ENCODE measurements at places on chromosomes 3 and 15.

DNA sequence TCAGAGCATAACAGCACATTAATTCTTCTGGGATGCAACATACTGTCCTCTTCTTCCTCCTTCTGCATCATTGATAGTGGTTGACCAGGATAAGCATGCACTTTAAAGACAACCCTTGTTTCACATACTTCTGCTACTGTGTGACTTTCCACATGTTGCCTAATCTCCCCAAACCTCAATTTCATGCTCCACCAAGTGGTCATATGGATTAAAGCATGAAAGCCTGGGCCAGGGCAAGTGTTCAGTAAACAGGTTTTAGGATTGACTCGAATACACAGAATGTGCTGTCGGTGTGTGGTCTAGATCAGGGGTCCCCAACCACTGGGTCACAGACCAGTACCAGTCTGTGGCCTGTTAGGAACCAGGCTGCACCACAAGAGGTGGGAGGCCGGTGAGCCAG is 22.5 kb upstream of the BFSP2 start:
- no peak for DNase-seq

- no peak for DNase-seq
Measured at GRCh38 chr15:39052323-39052705, 487.7 kb upstream of the RASGRP1 start.

DNA sequence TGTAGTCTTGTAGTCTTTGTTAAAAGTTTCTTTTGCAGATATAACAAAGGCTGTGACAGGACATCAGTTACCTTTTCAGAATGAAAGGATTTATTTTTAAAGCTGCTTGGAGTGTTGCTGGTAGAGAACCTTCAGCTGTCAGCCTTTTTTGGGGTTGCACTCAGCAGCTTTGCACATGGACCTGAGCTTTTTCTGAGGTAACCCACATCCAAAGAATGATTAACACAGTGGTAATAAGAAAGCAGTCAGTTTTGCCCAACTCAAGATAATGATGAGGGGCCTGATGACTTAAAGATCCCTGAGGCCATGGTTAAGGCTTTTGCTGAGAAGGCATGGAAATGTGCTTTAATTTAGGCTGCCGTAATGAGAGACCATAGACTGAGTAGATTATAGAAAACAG is 1042.7 kb downstream of the PLOD2 start:
- DNase-seq, result no peak

- DNase-seq, result peak; percentile 38
Measured at GRCh38 chr3:23740517-23740965, 65.2 kb upstream of the UBE2E1 start.

GRCh38 chr3:193816656-193817311 is 223.8 kb downstream of the OPA1 start:
- DNase-seq, result no peak

GRCh38 chr3:38507120-38507519 is 11.0 kb downstream of the EXOG start:
- DNase-seq, result no peak

DNA sequence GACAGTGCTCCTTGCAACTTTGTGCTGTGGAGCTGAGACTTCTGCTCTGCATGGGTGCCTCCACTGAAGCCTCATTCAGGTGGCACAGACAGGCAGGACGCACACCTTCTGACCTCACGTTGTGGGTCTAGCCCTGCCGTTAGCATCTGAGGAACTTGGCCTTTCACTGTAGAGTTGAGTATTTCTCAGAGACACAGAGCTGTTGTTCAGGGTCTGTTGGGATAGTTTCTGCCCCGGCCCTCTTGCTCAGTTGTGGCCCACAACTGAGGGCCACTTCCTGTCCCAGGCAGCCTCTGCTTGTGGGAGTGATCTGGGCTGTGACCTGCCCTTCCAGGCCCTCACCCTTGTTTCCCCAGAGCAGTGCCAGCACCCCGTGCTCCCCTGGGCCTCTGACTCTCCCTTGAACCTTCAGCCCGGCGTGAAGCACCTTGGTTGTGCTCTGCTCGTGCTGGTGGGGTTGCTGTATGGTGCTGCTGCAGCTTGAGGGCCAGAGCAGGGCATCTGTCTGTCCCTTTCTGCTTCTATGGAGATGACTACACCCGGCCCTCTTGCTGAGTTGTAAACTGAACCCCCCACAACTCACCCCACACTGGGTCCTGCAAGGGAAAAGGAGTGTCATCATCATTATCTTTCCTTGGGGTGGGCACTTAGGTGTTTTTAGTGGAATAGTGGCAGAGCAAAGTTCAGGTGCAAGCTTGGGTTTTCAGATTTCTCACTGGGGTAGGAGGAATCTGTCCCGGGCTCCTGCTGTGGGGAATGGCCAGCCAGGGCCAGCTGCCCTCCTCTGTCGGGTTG is 11.7 kb downstream of the BAHD1 start:
- DNase-seq, result no peak

DNA sequence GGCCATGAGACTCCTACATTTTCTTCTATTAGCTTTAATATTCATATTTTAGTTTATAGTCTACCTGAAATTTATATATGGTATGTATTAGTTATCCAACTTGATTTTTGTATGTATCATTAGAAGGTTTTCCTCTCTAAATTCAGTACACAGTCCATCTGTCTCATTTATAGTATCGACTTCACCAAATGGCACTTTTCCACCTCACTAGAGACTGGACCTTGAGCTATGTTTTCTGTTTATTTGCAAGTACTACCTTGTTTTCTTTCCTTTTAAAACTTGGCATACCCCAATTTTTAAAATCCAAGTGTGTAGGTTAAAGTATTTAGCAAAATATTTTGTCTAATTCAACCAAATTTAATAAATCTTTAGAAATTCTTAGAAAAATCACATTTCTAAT is 1137.5 kb downstream of the NSUN3 start:
- no peak for DNase-seq

- DNase-seq, result no peak
Measured at GRCh38 chr3:194592798-194593752, 40.1 kb downstream of the TMEM44 start.

DNA sequence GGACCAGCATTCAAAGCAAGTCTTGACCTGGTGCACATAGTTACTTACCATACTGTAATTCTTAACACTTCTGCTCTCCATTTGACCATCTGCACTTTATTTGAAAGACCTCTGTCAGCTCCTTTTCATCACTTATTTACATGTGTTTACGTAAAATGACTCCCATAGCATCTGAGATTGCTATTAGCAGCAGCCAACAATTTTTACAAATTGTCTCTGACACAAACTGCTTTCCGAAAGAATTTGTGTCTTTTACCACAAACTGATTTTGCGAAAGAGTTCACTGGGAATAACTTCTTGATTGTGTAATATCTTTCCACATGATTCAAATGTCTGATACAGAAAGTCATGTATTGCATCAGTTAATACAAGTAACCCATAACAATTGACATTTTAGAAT is 144.1 kb upstream of the PEX5L start:
- no peak for DNase-seq

DNA sequence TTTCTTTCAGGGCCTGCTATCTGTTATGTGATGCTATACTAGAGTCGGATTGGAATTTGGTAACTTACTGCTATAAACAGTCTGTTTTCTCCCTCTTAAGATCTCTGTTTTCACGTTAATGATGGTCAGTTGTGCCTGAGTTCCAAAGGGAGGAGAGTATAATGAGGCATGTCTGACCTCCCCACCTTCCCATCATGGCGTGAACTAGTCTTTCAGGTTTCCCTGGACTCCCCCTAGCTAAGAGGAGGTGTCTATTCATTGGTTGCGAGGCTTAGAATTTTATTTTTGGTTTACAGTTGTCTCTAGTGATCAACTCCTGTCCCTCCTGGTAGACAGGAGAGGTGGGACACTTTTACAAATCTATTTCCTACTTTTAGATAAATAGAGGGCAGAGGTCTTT is 27.8 kb upstream of the PXYLP1 start:
- DNase-seq, result no peak

DNA sequence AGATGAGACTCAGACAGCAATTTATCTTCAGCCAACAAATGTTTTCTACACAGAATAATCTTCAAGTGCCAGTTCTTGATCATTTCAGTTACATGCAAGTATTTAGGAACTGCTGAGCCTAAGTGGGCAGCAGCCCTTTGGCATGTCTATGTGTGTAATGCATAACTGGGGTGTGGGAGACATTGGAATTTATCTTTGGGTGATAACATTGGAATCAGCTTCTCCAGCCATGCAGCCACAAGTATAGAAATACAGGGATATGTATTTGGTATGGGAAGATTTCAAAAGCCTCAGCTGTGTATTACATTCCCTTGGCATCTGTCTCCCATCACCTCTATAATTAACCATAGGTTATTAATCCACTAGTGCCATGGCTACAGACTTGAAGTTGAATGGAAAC is 63.4 kb upstream of the FOXP1 start:
- no peak for DNase-seq

DNA sequence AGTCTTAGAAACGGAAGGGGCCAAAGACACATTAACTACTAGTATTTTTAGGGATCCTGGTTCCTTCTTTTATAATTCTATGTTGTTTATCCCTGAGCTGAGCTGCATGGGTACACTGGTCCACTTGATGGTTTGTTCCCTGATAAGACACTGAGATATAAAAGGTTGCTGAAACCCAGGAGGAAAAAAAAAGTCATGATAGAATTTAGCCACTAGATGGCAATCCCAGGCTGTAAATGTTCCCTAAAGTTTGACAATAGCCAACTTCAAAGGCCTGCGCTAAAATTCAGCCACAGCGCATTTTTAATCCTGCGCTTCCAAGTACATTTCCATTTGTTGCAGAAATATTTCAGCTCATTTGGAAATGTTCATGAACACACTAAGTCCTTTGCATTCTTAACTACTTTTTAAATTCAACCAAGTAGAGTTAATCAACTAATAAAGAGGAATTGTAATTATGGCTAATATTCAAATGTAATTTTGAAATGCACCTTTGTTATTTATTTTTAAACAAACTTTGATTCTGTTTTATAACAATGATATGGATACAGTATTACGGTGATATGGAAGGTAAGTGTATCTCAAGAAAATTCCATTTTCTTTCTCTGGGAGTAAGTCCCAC is 249.3 kb upstream of the FEZF2 start:
- DNase-seq, result no peak

DNA sequence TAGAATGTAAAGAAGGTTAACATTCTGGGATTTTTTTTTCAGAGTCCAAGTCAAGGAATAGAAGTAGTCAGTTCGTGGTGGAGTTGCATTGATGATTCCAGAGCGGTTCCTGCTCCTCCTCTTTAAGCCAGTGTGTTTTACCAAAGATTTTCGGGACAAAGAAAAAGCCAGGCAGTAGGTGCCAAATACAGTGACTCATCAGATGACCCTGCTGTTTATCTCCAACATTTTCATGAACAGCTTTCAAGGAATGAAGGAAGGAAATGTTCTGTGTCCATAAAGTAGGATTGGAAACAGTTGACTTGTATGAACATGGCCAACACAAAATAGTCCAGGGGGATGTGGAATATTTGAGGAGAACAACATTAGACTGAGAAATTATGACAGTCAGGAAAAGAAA is 142.4 kb upstream of the TMC3 start:
- no peak for DNase-seq

DNA sequence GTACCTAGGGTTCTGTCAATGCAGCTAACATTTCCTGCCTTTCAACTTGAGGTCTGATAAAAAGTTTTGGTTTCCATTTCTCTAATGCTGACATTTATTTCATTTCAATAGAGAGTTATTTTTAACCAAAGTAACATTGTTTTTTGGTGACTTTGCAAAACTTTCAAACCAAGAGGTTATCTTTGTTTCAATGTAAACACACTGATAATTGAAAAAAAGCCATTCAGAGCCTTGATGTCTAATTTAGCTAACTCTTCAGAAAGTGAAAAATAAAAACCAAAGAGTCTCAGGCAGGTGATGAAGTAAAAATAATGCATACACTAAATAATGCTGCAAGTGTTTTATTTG is 9.6 kb upstream of the TIPARP start:
- DNase-seq, result no peak

DNA sequence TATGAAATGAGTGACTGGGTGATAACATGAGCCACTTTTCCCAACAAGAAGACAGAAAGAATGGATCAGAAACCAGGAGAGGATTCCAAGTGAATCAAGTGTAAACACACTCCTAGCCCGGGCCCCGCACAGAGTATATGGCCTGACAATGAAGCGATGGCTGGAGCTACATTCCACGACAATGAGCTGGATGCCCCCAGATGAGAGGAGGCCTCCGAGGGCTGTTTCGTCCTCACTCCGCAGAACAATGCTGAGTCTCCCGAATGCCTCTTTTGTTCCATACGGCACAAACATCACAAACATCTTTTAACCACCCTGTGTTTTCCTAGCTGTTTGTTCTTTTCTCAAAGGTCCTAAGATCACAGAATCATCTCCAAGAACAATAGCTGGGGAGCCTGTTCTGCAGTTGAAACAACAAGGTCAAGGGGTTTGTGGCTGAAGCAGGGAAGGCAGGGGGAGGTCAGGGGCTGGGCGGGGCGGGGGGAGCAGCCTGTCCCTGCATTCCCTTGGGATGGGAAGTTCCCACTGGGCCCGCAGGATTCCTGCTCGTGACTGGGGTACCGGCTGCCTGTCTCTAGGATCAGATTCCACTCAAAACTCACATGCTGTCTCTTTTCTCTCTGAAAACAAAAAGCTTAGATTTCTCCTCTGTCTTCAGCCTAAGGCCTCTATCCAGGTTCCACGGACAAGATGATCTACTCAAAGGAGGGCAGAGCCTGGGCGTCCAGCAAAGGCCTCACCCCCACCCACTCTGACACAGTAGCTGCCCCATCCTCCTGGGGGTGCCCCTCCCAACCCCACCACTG is 151.3 kb downstream of the XXYLT1 start:
- DNase-seq, result no peak

- no peak for DNase-seq
Measured at GRCh38 chr3:15040844-15041243, 24.3 kb downstream of the MRPS25 start.

DNA sequence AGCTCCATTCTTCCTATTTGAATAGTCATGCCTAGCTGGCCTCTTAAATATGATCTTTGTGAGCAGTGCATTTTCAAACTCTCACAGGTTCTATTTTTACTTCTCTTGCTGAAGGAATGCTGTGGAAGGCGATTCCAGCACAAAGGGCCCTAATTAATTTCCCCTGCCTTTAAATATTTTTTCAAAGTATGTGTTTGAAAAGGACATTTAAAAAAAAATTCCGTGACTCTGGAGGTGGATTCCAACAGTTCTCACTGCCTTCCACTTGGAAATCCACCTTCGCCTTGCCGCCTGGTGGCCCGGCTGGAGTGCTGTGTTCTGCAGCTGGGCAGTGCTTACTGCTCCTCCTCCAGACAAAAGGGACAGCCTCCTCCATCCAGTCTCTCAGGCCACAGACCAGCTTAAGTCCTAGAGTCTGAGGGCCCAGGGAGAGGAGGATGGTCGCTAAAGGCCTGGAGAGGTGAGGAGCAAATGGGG is 61.5 kb upstream of the CORO2B start:
- DNase-seq, result no peak

Data from stimulated activated CD4-positive, alpha-beta T cell treated with anti-CD3 and anti-CD28 coated beads, Interleukin-2, amount 100 ng/mL, for 24 hours (primary cell).